ENCODE measurements at places on chromosomes 5 and 9. TPM values are rescaled to one million over a fixed set of nuclear protein-coding genes. Genes with fewer than 3 reads are reported as not detected.

DNA sequence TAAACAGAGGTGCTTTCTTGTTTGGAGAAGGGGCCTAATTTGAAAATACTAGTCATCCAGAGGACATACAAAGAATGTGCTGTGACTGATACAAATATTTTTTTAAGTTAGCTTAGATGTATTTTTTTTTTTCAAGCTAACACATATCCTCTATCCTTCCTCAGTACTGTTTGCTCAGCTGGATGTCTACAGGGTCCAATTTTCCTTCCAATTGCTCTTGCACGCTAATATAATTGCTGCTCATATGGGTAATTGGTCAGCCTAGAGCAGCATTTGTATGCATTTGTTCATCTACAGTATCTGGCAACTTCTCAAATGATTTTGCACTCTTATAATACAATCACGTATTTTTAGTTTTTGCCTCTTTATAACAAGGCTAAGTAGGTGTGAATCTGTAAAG, 84.7 kb downstream of the ZDHHC21 start:
- DNase-seq, result no peak

GRCh38 chr9:88460587-88461332, 72.5 kb downstream of the SPIN1 start:
- peak; percentile 21 for DNase-seq

The ESM1 gene
- polyA plus RNA-seq, result not detected

The LRRC70 gene
- polyA plus RNA-seq, result not detected

DNA sequence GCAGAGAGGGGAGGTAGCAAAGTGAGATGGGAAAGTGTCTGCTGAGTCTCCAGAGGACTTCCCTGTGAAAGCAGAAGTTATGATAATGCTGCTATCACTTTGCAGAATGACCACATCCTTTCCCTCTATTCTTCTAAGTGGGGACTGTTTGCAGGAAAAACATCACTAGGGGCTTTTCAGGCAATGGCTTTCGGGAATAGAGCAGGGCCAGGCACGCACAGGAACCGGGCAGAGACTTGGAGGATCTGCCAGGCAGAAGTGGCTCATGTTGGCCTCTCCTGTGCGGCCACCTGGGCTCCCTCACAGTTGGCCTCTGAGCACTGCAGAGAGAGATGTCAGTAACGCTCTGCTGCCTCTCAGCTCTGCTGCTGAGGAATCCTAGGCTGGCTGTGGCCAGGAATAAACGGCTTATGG, 214.7 kb downstream of the MAST4 start:
- DNase-seq, result no peak

The TTC23L gene
- polyA plus RNA-seq, result 0.17 TPM

The ANKDD1B gene
- 0.17 TPM for polyA plus RNA-seq

DNA sequence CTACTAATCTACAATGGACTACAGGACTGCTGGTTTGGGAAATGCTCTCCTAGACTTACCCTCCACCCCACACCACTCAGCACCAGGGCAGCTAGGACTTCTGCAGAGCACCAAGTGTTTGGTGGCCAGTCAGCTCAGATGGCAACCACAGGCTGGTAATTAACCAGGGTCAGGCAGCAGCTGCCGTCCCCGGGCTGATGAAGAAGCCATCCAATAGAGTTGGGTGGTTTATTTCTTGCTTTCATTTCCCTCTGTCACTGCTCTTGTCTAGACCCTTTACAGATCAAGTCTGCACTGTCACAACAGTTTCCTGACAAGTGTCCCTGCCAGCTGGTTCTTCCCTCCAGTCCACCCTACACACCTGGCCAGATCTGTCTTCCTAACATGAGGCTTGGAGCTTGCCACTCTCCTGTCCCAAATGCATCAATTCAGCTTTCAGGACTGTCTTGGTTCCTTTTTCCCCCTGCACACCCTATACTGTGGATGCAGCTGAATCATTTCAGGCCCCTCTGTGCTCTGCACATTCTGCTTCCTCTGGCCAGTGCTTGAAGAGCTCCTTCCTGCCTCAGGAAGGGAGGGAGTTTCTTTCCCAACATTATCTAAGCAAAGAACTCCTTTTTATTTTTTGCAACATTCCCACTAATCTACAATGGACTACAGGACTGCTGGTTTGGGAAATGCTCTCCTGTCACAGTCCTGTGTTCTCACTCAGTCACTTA, 30.2 kb upstream of the HSPA9 start:
- no peak for DNase-seq

GRCh38 chr5:106205916-106206571, 1464.7 kb downstream of the EFNA5 start:
- DNase-seq, result no peak

DNA sequence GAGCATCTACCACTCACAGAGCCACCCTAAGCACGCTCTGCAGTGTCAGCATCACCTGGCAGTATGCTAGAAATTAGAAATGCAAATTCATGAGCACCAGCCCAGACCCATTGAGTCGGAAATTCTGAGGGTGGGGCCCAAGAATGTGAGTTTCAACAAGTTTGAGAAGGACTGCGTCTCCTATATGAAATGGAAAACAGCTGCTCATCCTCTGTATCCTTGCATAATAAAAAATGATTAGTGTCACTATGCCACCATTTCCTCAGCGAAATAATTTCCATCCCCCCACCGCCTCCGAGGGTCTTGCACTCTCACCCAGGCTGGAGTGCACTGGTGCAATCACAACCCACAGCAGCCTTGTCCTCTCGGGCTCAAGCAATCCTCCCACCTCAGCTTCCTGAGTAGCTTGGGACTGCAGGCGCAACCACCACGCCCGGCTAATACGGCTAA, 1.3 kb upstream of the IQGAP2 start:
- DNase-seq, result no peak

GRCh38 chr9:80282766-80283165, 711.0 kb downstream of the TLE4 start:
- no peak for DNase-seq

The TJP2 gene
- polyA plus RNA-seq, result 1.7 TPM

GRCh38 chr5:37808945-37809344, 30.9 kb downstream of the GDNF start:
- DNase-seq, result no peak

GRCh38 chr5:175718401-175719108, 60.7 kb downstream of the HRH2 start:
- no peak for DNase-seq

- no peak for DNase-seq
Observed at GRCh38 chr5:143682246-143682905, 129.6 kb upstream of the HMHB1 start.
